ENCODE measurements at places on chromosomes 5 and 9.

- DNase-seq = no peak
Observed at GRCh38 chr5:143898916-143899591, 87.1 kb downstream of the HMHB1 start.

- DNase-seq = no peak
Observed at GRCh38 chr9:120579139-120580050, 572 bp downstream of the CDK5RAP2 start.

- DNase-seq = no peak
Observed at GRCh38 chr9:125982798-125983406, 235.7 kb downstream of the PBX3 start.

DNA sequence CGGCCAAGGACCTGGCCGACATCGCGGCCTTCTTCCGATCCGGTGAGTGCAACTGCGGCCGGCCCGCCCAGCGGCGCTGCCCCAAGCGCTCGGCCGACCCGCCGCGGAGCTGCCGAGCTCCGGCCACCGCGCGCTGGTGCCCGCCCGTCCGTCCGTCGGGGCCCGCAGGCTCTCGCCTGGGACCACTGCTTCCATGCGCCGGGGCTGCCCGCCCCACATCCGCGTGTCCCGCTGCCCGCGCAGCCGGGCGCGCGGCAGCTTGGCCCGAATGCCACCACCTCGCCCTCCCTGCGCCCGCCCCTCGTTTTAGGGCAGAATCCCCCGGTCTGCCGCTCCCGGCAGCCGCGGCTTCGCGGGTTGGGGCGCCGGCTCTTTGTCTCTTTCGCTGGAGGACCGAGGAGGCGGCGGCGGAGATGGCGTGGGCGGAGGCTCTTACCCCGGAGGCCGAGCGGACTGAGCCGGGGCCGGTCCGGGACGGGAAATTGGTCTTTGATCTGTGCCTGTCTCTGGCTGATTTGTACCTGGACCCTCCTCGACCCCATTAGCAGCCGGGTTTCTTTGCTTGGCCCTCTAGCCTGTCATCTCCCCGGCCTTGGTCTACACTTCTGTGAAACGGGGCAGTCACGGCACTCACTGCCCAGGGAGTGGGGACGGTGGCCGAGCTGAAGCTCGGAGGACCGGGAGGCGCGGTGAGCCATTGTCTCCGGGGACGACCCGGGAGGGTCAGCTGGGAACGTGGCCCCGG, 871 bp downstream of the TRIO start:
- DNase-seq = peak; percentile 20

- no peak for DNase-seq
Observed at GRCh38 chr5:143354025-143354424, 49.5 kb downstream of the NR3C1 start.
